ENCODE measurements at places on chromosomes 4 and X. TPM values are rescaled to one million over a fixed set of nuclear protein-coding genes. Genes with fewer than 3 reads are reported as not detected.

GRCh38 chr4:53640576-53641453, 49.5 kb upstream of the LNX1 start:
- DNase-seq, result no peak

DNA sequence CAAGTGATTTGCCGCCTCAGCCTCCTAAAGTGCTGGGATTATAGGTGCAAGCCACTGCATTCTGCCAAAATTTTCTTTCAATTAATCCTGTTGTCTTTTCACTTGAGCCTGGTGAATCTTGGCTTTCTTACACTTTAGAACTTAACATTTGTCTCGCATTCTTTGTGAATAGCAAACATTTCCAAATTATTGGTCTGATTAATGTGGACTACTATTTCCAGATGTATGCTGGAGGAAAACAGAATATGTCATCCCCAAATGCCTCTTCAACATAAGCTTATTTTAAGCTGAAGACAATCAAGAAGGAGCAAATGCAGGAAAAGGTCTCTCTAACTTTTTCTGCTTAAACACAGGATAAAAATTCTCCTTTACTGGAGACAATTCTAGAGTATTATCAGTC, 233.4 kb downstream of the PPP4R3C start:
- no peak for DNase-seq

DNA sequence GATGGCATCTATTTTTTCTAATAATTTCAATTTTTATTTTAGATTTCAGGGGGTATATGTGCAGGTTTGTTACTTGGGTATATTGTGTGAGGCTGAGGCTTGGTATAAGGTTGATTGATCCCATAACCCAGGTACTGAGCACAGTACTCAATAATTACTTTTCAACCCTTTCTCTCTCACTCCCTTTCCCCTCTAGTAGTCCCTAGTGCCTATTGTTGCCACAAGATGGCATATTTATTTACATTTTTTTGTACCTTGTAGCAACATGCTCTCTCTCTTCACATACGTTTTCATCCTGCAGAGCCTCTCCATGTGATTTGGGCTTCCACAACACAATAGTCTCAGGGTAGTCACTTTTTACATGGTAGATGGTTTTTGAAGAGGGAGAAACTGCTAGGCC, 172.0 kb downstream of the ATOH1 start:
- DNase-seq, result no peak

DNA sequence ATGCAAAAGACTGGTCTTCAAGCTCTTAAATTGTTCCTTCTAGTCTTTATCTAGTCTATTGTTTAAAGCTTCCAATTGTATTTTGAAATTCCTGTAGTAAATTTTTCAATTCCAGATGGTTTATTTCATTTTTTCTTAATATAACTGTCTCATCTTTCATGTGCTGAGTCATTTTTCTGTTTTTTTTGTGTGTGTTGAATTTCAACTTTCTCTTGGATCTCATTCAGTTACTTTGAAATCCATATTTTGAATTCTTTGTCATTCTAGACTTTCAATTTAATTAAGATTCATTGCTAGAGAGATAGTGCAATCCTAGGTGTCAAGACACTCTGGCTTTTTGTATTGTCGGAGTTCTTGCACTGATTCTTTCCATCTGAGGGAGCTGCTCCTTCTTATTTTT, 128.0 kb upstream of the PRKG2 start:
- no peak for DNase-seq

DNA sequence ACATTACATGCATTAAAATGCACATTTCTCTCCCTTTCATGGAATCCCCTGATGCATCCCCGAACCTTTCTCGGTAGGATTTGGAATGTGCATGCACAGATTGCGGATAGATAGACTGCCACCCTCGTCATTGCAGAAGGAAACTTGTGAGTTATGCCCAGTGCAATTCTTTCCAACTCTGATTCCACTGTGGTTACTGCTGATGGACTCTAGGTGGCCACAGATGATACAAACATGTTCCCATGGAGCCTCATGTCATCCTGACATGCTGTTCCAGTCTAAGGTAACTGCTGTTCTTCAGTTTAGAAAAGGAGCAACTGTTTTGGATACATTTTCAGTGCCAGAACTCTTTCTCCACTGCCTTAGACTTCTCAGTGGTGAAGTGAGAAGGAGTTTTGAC, 9.1 kb upstream of the VCX3B start:
- DNase-seq, result no peak

GRCh38 chr4:93147524-93148212, 680.9 kb upstream of the ATOH1 start:
- DNase-seq, result no peak

GRCh38 chrX:45847961-45848360, 647.3 kb upstream of the DIPK2B start:
- DNase-seq, result no peak

DNA sequence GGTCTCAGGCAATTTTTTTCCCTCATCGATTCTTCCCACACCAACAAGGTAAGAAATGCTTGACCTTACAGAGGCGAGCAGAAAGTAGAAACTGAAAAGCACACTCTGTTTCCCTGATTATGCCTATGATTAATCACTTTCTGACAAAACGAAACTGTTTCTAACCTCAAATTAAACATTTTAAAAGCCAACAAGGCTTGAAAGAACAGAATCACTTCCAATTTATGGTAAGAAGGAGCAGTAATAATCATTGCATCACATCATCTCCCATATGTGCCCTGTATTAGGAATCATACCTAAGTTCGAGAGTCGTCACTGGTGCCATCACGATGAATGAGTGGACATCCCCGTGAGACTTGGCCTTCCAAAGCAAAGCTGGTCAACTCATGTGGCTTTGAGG, 12.5 kb upstream of the CXCL13 start:
- DNase-seq, result no peak

DNA sequence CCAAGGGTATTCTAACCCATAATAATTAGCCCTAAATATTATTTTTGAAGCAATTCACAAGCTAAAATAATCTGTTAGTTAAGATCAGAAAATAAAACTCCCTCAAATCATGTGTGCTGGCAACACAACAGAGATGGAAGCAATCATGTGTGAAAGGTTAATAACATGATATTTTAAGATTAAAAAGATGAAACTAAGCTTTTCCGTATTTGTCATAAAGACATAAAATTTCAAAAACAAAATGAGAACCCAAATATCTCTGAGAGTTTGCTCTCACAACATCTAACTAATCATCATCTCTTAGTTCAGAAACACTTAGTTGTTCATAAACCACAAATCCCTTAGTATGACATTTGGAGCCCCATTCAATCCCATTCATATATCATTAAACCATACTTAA, 749.1 kb downstream of the CCSER1 start:
- no peak for DNase-seq

- DNase-seq, result no peak
Observed at GRCh38 chr4:76830964-76831703, 66.8 kb downstream of the SOWAHB start.

DNA sequence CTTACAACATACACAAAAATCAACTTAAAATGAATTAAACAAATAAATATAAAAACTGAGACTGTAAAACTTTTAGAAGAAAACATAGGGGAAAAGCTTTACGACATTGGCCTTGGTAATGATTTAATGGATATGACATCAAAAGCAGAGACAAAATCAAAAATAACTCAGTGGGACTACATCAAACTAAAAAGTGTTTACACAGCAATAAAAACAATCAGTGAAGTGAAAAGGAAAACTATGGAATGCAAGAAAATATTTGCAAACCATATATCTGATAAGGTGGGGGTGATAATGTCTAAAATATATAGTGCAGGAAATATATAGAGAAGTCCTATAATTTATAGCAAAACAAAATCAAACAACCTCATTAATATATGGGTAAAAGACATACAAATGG, 364.4 kb upstream of the INTU start:
- no peak for DNase-seq

FAM47E gene
- total RNA-seq, result 0.19 TPM

USP17L28 gene
- not detected for total RNA-seq

GRCh38 chrX:20237864-20238263, 28.8 kb downstream of the RPS6KA3 start:
- no peak for DNase-seq

DNA sequence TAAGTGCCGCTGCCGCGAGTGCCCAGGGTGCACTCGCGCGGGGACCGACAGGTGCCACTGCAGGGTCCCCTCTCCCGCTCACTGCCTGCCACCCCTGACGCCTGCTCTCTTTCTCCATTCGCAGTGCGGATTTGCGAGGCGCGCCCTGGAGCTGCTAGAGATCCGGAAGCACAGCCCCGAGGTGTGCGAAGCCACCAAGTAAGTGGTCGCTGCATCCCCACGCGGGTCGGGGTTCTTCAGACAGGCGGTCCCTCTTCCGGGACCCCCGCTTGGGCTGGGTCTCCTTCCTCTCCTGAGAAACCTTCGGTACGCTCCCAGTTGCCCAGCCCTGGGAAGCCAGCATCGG, 547 bp downstream of the GUCY1A1 start:
- DNase-seq, result no peak
